ENCODE measurements at places on chromosomes 11 and 22. TPM values are rescaled to one million over a fixed set of nuclear protein-coding genes. Genes with fewer than 3 reads are reported as not detected.
A peak's percentile ranks its signal among the peaks of the same experiment; 100 is the strongest.

Gene SCGB2A2
- total RNA-seq: not detected

Gene ASPHD2
- not detected for total RNA-seq

Gene MPZL2
- total RNA-seq: 9.8 TPM

Gene SLC3A2
- 32.9 TPM for total RNA-seq

Gene FAM111A
- total RNA-seq: 8.8 TPM

- peak; percentile 44 for DNase-seq
Observed at GRCh38 chr11:105000797-105001196, 22.2 kb downstream of the CASP5 start.

- DNase-seq: no peak
Observed at GRCh38 chr11:92413757-92414513, 189.3 kb downstream of the FAT3 start.

DNA sequence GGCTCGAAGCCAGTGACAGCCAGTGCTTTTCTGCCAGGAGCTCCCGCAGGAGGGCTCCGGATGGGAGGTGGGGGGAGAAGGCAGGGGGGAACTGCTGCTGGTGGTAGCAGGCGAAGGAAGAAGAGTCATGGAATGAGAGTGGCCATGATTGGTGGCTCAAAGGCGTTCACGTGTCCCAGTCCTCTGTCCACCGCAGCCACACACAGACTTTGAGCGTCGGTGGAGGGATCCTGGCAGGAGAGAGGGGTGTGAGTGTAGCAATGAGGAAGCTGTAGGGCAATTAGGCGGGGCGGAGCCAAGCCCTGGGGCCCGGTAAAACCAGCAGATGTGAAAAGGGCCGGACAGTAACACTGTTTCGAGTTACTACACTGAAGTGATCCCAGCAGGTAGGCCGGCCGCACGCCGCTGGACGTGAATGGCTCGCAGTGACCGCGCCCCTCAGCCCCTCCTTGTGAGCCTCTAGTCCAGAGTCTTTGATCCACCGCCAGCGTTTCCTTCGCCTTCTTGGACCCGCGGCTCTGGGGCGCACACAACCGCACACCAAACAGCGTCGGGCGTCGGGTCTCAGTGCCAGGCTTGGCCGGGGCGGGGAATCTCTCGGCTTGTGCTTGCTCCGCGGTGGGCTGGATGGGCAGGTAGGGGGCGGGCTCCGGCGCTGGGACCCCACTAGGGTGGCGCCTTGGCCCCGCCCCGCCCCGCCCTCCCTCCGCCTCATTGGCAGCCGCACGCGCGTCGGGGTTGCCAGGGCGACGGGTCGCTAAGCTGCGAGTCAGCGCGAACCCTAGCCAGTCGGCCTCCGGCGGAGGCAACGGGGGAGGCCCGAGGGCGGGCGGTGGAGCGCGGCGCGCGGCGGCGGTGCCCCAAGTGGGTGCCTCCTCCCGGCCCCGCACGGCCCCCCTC is at the start of gene LRRC10B:
Gene LRRC10B, plus strand, starts transcription at position 788 of the 900 bp plus-strand sequence. CDS start 250 bp downstream, outside the sequence.
- DNase-seq: no peak

DNA sequence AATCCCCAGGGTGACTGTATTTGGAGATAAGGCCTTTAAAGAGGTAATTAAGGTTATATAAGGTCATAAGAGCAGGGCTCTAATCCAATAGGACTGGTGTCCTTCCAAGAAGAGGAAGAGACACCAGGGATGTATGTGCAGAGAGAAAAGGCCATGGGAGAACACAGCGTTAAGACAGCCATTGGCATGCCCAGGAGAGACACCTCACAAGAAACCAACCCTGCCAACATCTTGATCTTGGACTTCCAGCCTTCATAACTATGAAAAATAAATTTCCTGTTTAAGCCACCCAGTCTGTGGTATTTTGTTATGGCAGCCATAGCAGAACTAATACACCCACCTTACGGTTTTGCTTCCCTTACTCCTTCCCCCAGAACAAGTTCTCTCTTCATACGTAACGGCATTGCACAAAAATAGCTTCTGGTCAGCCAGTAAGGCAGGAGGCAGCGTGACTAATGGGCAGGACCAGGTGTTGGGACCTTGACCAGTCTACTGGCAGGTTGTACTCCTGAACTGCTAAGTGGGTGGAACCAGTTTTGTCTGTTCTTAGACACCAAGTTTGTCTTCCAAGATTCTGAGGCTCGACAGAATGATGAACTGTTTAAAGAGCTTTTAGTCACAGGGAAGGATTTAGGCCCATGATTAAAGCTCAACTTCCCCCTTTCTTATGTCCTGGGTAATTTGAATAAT is 31.9 kb upstream of the UPB1 start:
- no peak for DNase-seq

DNA sequence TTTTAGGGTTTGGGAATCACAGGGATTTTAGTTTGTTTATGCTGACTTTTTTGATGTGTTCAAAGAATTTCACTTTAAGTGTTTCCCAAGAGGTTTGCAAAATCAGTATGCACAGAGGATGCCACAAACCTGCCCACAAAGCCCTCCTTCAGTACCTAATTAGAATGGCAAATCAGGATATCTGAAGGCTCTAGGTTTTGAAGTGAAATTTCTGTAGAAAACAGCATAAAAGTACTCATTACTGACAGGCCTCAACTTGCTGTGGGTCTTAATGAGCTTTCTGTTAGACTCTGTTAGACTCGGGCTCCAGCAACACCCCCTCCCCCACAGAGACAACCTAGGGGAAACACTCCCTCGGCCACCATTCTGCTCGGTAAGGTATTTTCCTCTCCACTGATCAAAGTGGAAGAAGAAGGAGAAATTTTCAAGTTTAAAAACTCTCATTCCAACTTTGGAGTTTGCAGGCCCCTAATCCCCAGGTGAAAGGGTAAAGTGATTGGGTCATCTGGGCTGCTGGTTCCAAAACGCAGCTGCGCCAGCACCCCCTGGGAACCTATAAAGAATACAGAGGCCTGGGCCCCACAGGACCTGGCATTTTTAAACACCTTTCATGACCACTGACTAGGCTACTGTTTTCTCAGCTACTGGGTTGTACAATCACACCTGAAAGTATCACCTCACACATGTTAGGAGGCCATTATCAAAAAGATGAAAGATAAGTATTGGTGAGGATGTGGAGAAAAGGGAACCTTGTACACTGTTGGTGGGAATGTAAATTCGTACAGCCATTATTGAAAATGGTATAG is 67.5 kb downstream of the PLEKHA7 start:
- DNase-seq: no peak

GRCh38 chr11:12281571-12282478 is 95.5 kb upstream of the PARVA start:
- DNase-seq: peak; percentile 88

- DNase-seq: no peak
Observed at GRCh38 chr11:88318017-88318416, 19.5 kb downstream of the CTSC start.

GRCh38 chr22:42743501-42743991 is 22.9 kb upstream of the A4GALT start:
- DNase-seq: peak; percentile 91

DNA sequence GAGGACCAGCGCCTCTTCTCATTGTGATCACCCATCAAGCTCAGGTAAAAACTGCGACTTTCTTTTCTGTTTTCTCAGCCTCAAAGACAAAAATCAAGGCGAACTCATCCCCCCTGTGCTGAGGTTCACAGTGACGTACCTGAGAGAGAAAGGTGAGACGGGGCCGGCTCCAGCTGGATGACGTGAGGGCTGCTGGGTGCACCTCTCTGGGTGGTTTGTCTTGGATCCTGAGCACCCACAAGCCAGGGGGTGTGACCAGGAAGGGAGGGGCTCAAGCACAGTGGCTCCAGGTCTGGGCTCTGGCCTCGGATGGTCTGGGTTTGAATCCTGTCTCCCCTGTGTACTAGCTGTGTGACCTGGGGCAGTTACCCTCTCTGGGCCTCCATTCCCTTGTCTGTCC is 92.8 kb downstream of the ARHGAP8 start:
- no peak for DNase-seq

All from Right ventricle myocardium superior (tissue), 1 donor.